ENCODE measurements at places on chromosomes 11 and 22.

DNA sequence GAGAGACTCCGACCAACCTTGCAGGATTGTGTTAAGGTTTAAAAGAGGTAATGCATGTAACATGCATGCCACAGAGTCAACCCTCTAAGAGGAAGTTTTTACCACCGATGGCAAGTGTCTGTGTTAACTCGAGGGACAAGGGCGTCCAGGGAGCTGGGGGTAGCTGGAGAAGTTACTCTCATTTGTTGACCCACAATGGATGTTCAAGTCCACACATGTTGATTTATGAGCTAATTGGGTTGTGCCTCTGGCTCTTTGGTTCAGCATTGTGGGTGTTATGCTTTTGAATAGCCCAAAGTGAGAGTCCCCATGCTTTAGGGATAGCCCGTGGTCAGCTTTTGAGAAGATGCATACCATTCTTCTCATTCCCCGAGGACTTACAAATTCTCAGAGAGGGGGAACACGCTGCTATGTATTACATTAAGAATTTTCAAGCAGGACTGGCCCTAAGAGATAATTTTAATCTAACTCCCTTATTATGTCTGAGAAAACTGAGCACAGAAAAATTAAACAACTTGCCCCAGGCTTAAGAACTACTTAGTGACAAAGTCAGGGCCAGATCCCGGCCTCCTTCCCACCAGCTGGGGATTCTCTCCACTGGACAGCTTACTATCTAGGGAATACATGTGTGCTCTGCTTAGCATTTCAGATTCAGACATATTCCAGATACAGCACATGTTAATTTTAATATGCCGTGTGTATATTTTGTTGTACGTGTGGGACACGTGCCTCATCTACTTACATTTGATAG lies 5.2 kb upstream of the PLET1 start:
- no peak for DNase-seq

DNA sequence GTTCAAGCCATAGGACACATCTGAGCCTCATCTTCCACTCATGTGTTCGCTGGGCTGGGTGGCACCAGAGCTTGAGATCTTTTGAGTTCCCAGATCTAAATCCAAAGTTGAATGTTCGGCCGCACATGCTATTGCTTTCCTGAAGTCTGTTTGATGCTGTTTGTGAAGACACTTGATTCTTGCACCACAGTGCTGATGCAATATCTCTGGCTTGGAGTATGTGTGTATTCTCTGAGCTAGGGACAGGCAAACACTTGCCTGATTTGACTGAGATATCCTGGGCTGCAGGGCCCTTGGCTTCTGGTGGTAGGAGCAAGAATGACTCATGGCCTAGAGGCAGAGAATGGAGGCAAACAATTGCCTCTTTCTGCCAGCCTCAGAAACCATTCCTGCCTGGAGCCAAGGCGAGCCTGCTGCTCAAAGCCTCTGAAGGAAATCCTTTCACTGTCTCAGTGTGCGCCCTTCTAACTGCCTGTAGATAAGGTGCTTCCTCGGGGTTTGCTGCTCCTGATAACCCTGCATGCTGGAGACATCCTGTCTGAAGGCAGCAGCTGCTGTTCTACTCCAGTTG lies 73.0 kb downstream of the CYB5R2 start:
- no peak for DNase-seq

DNA sequence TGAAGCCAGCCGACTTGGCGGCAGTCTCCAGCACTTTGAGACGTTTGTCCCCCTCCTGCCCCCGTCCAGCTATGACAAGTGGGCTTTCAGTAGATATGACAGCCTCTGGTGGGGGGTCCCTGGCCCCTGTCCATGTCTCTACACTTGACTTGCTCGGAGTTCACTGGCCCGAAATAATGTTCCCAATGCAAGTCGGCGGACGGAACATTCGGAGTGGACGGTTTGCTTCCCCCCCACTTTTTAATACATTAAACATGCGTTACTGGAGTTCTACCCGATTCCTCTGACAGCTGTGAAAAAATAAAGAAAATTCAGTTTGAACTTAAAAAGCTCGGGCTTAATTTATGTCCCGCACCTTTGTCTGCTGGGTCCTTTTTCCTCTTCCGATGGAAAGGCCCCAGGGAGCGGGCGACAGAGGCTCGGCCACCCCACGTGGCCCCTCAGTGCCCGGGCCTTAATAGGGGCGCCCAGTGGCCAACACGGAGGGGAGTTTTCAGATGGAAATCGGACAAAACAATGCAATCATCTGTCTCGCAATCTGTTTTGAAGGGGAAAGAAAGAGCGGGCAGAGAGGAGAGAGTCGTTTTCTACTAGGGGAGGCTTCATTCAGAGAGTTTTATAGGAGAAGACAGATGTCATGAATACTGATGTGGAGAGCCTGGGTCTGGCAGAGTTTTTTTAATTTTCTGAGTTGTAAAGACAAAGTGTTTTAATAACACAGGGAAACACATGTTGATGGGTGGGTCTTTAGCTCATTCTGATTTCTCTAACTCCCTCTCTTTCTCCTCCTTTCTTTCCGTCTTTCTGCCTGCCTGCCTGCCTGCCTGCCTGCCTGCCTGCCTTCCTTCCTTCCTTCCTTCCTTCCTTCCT lies 50.2 kb downstream of the SMIM38 start:
- no peak for DNase-seq

DNA sequence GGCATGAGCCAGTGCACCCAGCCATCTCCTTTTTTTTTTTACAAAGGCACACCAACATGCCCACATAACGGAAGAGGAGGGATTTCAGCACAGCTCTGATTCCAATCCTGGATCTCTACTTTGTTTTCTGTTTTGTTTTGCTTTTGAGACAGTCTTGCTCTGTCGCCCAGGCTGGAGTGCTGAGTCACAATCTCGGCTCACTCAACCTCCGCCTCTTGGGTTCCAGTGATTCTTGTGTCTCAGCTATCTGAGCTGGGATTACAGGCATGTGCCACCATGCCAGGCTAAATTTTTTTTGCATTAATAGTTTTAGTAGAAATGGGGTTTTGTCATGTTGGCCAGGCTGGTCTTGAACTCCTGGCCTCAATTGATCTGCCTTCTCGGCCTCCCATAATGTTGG lies 28.1 kb downstream of the VSTM5 start:
- no peak for DNase-seq

DNA sequence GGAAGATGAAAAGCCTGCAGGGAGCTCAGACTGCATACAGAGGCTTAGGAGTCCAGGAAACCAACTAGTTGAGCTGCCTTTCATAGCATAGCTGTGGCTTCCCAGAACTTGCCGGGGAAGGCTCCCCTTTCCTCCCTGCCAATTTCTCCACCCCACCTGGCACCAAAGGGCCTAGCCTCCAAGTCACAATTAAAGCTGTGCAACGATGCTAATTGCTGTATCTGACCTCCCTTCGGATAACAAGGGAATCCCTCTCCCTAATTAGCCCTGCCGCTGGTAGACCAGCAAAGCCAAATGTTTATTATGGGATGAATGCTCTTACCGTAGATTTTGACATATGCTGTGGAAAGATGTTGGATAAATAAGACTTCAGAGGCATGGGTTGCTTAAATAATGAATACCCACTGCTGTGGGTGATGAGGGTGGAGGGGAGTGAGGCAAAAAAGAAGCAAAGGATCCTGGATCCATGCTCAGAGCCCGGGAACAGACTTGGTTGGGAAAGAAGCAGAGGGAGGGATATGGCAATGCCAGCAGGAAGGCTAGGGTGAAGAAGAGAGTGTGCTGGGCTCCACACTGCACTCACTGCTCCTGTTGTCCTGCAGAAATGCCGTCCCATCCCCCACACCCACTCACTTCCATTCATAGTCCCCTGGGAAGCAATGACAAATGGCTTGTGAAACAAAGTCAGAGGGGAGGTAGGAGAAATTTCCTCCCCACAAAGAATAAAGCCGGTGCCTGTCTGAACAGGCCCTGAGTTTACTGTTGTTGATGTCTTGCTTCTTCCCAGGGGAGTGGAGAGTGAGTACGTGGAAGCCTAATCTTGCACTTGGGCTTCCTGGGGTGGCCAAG lies 608.1 kb upstream of the CADM1 start:
- no peak for DNase-seq

DNA sequence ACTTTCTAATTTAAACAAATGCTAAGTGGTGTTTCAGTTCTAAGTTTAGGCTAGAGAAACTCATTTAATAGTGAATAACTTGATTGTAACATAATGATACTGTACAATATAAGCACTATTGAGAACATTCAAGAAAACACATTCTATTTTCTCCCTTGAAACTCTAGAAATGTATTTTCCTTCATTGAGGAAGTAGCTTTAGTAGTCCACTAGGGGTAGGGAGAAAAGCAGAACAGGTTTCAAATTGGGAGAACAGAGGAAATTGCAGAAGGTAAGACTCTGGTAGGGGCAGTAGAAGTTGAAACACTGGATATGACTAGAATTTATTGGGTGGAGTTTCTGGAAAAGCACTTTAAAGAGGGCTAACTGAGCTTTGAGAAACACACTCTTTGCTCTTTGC lies 31.6 kb upstream of the MPPED2 start:
- DNase-seq: no peak

- DNase-seq: no peak
These were observed 51.5 kb downstream of the FAM181B start for GRCh38 chr11:82682003-82682751.

DNA sequence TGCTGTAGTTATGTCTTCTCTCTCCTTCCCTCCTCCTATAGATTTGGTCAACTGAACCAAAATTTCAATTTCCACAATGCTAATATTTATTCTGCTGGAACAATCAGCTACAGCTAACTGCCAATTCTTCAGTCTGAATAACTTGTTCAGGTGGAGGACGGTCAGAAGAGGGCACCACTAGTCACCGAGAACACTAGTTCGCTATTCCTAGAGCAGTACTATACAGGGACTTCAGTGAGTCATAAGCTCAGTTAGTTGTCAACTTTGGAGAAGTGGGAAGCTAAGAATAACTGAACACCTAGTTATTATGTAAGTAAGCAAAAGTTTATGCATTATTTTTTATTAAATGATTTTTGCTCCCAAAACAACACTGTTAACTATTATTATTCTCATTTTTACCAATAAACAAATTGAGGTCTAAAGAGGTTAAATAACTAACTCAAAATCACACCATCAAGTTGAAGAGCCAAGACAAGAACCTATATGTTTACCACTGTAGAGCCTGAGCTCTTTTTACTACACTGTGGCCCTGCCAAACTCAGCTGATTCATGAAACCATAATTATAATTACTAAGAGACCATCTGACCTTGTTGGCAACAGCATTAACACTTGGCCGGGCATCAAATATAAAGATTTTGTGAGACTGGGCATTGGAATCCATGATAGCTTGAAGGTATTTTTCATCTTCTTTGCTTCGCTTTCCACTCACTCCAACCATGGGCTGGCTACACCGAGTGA lies 59.0 kb downstream of the CEP57 start:
- DNase-seq: no peak

GRCh38 chr11:109804911-109805310 lies 288.3 kb upstream of the ZC3H12C start:
- DNase-seq: no peak

DNA sequence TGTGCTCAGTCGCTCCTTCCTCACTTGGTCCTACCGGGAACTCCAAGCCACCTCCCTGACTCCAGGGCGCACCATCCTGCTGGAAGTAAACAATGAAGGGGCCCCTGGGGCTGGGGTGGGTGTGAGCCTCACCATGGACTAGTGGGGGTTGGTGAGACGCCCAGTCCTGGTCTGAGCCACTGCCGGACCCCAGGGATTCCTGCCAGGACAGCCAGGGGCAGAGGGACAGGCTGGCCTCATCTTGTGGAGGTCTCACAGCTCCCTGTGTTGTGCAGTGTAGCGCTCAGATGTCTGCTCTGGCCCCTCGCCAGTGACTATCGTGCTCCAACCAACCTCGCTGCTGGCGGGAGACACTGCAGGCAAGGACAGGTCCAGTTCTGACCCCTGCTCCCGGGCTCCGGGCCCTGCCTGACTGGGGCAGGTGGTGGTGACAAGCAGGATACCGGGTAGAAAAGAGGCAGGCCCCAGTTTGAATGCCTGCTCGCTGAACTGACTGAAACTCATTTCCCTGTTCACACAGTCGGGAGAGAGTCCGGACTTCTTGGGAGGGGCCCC lies 1021.4 kb downstream of the BRD1 start:
- DNase-seq: no peak

GRCh38 chr22:46614025-46614931 lies 5.9 kb upstream of the GRAMD4 start:
- DNase-seq: peak; percentile 65

- no peak for DNase-seq
These were observed 232.0 kb upstream of the TENM4 start for GRCh38 chr11:79672786-79673185.

DNA sequence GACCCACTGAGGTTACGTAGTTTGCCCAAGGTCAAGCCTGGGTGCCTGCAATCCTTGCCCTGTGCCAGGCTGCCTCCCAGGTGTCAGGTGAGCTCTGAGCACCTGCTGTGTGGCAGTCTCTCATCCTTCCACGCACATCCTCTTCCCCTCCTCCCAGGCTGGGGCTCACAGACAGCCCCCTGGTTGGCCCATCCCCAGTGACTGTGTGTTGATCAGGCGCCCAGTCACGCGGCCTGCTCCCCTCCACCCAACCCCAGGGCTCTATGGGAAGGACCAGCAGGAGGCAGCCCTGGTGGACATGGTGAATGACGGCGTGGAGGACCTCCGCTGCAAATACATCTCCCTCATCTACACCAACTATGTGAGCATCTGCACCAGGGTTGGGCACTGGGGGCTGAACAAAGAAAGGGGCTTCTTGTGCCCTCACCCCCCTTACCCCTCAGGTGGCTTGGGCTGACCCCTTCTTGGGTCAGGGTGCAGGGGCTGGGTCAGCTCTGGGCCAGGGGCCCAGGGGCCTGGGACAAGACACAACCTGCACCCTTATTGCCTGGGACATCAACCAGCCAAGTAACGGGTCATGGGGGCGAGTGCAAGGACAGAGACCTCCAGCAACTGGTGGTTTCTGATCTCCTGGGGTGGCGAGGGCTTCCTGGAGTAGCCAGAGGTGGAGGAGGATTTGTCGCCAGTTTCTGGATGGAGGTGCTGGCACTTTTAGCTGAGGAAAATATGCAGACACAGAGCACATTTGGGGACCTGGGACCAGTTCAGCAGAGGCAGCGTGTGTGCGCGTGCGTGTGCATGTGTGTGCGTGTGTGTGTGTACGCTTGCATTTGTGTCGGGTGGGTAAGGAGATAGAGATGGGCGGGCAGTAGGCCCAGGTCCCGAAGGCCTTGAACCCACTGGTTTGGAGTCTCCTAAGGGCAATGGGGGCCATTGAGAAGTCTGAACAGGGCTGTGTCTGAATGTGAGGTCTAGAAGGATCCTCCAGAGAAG lies 1.6 kb downstream of the GSTP1 start:
- DNase-seq: no peak

GRCh38 chr11:1049431-1049891 lies 12.9 kb upstream of the MUC6 start:
- DNase-seq: no peak

DNA sequence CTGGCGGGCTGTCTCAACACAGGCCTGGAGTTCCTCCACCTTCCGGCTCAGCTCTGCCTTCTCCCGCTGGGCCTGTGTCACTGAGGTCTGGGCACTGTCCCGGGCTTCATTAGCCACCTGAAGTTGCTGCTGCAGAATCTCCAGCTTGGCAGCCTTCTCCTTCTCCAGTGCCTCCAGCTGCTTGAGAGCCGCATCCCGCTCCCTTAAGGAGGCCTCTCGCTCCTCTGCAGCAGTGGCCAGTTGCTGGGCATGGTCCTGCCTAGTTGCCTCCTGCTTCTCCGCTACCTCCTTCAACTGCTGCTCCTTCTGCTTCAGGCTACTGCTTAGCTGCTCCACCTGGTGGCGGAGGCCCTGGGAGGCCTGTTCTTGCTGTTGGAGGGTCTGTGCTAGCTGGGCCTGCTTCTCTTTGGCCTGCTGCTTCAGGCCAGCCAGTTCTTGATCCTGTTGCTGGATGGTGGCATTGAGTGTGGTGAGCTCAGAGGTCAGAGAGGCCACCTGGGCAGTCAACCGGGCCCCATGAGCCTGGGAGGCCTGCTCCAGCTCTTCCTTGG lies 16.9 kb downstream of the IL18BP start:
- no peak for DNase-seq
